ENCODE measurements at places on chromosomes 5 and 9. TPM values are rescaled to one million over a fixed set of nuclear protein-coding genes. Genes with fewer than 3 reads are reported as not detected.

The ELAVL2 gene
- polyA plus RNA-seq, result not detected

The ARSB gene
- 1.6 TPM for polyA plus RNA-seq

The CARD9 gene
- polyA plus RNA-seq, result 2.9 TPM

The NR5A1 gene
- polyA plus RNA-seq, result not detected

The IARS1 gene
- polyA plus RNA-seq, result 16.8 TPM

The TLN1 gene
- 64.5 TPM for polyA plus RNA-seq

The PLEKHG4B gene
- polyA plus RNA-seq, result 0.42 TPM

The KIF4B gene
- polyA plus RNA-seq, result not detected

The LCP2 gene
- 2.6 TPM for polyA plus RNA-seq

The S1PR3 gene
- polyA plus RNA-seq, result 1.8 TPM

The COL23A1 gene
- 0.68 TPM for polyA plus RNA-seq

The SIT1 gene
- 0.45 TPM for polyA plus RNA-seq

The KIF20A gene
- 0.05 TPM for polyA plus RNA-seq

The LCN1 gene
- not detected for polyA plus RNA-seq

The TMEFF1 gene
- not detected for polyA plus RNA-seq

The HAPLN1 gene
- 0.02 TPM for polyA plus RNA-seq

The KIF24 gene
- 0.38 TPM for polyA plus RNA-seq

The FRMD3 gene
- polyA plus RNA-seq, result 1.5 TPM

The FRMPD1 gene
- 1.2 TPM for polyA plus RNA-seq

Measured in pancreas (tissue), 10 donors.